ENCODE measurements at places on chromosomes 4 and X. TPM values are rescaled to one million over a fixed set of nuclear protein-coding genes. Genes with fewer than 3 reads are reported as not detected.

The HSFX4 gene
- polyA plus RNA-seq = 0.37 TPM

The FAM47A gene
- polyA plus RNA-seq = not detected

The TIGD2 gene
- polyA plus RNA-seq = 11.6 TPM

The NEXMIF gene
- polyA plus RNA-seq = 0.16 TPM

The SPANXB1 gene
- not detected for polyA plus RNA-seq

The LRAT gene
- 0.14 TPM for polyA plus RNA-seq

The TRAM1L1 gene
- polyA plus RNA-seq = 12.3 TPM

The TEX13C gene
- polyA plus RNA-seq = not detected

The SCFD2 gene
- 14.1 TPM for polyA plus RNA-seq

The BEX1 gene
- polyA plus RNA-seq = 8.2 TPM

The SMIM31 gene
- 0.09 TPM for polyA plus RNA-seq

The FRAS1 gene
- polyA plus RNA-seq = 42.8 TPM

The MCTS1 gene
- 50.9 TPM for polyA plus RNA-seq

The ZNF157 gene
- polyA plus RNA-seq = 0.65 TPM

The GAGE12E gene
- polyA plus RNA-seq = not detected

The IL13RA1 gene
- 53.7 TPM for polyA plus RNA-seq

The TMPRSS11D gene
- polyA plus RNA-seq = 0.06 TPM

The NAA11 gene
- not detected for polyA plus RNA-seq

The LUZP4 gene
- polyA plus RNA-seq = not detected

The GABRA4 gene
- not detected for polyA plus RNA-seq

The AMBN gene
- polyA plus RNA-seq = not detected

The PAK3 gene
- 0.69 TPM for polyA plus RNA-seq

The DCHS2 gene
- polyA plus RNA-seq = 1.8 TPM

The STARD8 gene
- 14.1 TPM for polyA plus RNA-seq

The FRMPD4 gene
- 0.40 TPM for polyA plus RNA-seq

The DKK2 gene
- 2.4 TPM for polyA plus RNA-seq

The FGB gene
- polyA plus RNA-seq = 31.3 TPM

The BLTP1 gene
- 122 TPM for polyA plus RNA-seq

The GAGE1 gene
- polyA plus RNA-seq = not detected

The QRFPR gene
- 0.73 TPM for polyA plus RNA-seq

The REELD1 gene
- polyA plus RNA-seq = 0.34 TPM

The TMPRSS11E gene
- polyA plus RNA-seq = 0.31 TPM

The GLRB gene
- polyA plus RNA-seq = 4.0 TPM

The LRCH2 gene
- polyA plus RNA-seq = 20.1 TPM

The MAGEE2 gene
- polyA plus RNA-seq = 0.73 TPM

The CSAG3 gene
- not detected for polyA plus RNA-seq

The TEX13D gene
- polyA plus RNA-seq = not detected

The GJB1 gene
- polyA plus RNA-seq = 4.3 TPM

The LRPAP1 gene
- 101 TPM for polyA plus RNA-seq

The CT45A10 gene
- 18.8 TPM for polyA plus RNA-seq

The PDE5A gene
- 78.5 TPM for polyA plus RNA-seq

The CCDC110 gene
- 2.4 TPM for polyA plus RNA-seq

The TIGD4 gene
- polyA plus RNA-seq = 1.6 TPM

The MEPE gene
- polyA plus RNA-seq = 0.78 TPM

The TRIM60 gene
- polyA plus RNA-seq = not detected
